ENCODE measurements at places on chromosomes 2 and 18.

DNA sequence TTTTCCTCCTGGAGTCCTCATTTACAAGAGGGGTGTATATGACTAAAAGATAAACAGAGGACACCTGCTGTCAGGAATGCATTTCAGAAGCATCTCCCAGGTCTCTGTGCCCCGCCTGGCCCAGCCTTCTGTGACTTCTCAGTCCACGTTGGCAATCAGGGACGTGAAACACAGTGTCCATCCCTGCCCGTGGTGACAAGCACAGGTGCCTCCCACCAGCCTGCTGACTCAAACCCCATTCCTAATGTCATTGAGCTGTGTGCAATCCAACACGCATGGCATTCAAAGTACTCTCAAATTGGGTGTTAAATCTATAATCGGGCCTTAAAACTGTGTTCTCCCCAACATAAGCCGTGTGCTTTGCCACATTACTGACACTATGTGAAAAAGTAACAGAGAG, 343.2 kb downstream of the EIPR1 start:
- no peak for DNase-seq

DNA sequence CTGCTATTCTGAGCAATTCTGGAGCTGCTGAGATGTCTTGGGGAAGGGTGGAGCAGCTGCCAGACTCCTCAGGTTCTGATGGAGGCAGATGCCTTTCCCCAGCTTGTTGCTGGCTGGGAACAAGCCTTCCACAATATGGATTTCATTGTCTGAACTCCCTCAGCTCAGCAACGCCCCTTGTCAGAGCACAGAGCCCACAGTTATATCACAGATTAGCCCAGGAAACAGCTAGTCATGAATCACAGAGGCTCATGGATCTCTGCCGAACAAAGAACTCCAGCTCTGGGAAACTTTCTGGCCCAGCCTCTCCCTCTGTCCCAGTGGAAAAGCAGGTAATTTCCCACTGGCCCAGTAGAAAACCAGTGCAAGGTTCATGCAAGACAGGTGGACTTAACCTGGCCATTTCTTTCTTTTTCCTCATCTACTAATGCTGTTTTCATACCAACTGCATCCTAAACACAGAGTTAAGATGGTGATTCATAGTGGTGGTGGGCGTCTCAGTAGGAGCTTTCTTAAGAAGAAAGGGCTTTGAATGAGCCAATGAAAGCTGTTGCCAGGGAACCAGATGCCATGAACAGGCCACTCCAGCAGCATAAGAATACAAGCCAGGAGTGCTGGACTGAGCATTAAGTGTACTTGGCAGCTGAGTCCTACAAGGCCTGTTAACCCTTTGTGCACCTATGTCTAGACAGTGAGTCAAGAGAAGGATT, 8.7 kb upstream of the KIAA2012 start:
- no peak for DNase-seq

- no peak for DNase-seq
Measured at GRCh38 chr18:1394966-1395365, 490.3 kb downstream of the ADCYAP1 start.

GRCh38 chr2:179692043-179692442, 169.4 kb downstream of the ZNF385B start:
- DNase-seq: no peak

GRCh38 chr2:241891315-241891987, 21.9 kb downstream of the RTP5 start:
- DNase-seq: no peak

GRCh38 chr2:3741867-3742602, 38.7 kb downstream of the DCDC2C start:
- DNase-seq: no peak

- no peak for DNase-seq
Measured at GRCh38 chr2:178764097-178764496, 43.1 kb downstream of the TTN start.

DNA sequence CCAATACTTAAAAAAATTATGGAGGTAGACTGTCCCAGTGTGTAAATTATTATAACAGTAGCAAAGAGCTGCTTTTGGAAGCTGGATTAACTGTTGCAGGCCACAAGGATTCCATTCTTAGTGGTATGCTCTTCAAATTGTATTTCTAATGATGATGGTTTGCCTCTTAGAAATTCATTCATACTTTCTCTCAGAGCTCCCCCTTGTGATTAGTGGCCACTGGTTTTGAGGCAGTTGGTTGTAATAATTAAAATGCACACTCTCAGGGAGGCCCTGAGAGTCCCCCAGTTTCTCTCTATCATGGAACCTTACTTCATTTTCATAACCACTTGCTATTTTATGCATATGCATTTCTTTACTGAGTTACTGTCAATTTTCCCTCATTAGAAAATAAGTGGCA, 122.5 kb downstream of the PLA2R1 start:
- peak; percentile 65 for DNase-seq

GRCh38 chr18:44341759-44342158, 338.9 kb upstream of the SETBP1 start:
- DNase-seq: no peak

DNA sequence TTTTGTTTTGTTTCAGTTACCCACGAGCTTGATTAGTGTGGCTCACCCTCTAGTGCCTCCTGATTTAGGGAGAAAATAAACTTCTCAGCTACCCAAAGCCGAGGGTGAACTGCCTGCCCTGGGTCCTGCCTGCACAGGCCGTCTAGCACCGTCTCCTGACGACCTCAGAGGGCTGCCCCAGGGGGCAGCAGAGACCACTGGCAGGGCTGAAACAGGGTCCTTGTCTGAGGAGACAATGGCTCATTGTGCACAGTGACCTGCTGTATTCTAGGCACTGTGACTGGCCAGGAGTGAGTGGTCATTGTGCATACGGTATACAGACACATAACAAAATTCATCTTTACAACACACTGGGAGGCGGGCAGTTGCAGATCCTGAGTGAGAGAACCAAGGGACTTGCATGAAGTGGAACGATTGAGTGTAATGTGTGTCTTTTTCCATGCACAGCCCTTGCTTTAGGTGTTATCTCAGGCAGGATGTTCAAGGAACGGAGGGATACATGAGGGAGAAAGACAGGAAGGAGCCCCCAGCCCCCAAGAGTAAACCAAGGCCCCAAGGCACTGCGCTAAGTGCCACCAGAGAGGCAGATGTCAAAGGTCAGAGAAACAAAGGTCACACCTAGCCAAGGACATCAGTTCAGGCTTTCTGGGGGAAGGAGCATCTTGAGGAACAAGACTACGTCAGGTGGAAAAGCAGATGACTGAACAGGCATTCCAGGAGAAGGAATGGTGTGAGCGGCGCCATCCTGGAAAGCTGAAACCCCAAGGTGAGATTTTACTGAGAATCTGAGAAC, 421.3 kb downstream of the LPIN1 start:
- no peak for DNase-seq

DNA sequence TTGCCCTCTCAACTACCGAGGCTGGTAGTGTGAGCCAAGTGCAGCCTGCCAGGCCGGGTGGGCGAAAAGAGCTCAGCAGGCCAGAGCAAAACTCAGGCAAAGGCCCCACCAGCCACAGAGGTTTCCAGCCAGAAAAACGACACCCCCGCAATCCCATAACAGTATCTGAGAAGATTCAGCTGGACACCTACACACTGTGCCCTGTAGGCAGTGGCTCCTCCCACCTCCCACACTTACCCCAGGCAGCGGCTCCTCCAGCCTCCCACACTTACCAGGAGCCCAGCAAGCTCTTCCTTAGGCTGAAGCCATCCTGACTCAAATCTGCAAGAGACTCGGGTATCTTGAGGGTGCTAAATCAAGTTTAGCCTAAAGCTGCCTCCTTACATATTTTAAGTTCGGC, 15.6 kb upstream of the TMEM18 start:
- DNase-seq: no peak

DNA sequence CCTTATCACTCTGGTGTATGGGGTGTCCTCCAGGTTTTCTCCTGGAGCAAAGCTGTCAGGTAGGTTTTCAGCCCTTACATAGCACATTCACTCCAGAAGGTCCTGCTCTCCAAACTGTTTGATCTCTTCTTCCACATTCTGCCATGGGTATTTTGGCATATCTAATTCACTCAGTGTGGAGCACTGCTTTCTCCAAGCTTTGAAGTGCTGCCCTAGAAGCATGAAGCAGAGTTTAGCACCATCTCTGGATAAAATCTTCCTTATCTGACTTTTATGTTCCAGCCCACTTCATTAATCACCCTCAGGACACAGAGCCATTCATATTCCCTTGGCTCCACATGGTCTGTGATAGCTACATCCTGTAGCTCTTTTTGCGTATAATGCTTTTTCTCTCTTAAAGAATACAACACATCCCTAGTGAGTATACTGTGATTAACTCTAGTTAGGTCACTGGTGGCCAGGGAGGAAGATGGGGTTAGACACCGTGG, 56.7 kb upstream of the ARHGAP28 start:
- no peak for DNase-seq

GRCh38 chr2:119012345-119013301, 70.6 kb downstream of the MARCO start:
- DNase-seq: no peak

- DNase-seq: no peak
Measured at GRCh38 chr2:172299741-172300140, 127.6 kb upstream of the ITGA6 start.

Measured in GM10248 (cell line).